ENCODE measurements at places on chromosomes 3 and 15. TPM values are rescaled to one million over a fixed set of nuclear protein-coding genes. Genes with fewer than 3 reads are reported as not detected.

FAM227B gene
- 0.74 TPM for total RNA-seq

FAM107A gene
- total RNA-seq, result 0.13 TPM

SLC9A9 gene
- 0.22 TPM for total RNA-seq

CYP1A1 gene
- 1.7 TPM for total RNA-seq

PLXND1 gene
- total RNA-seq, result 97.2 TPM

Measured in A549 treated with GW870086 at 1 μM for 4 hours (cell line).